Smooth muscle cell of trachea (primary cell): ENCODE measurements at places on chromosomes 1 and 21. TPM values are rescaled to one million over a fixed set of nuclear protein-coding genes. Genes with fewer than 3 reads are reported as not detected.

GBP7 gene
- total RNA-seq, result not detected in 2 replicates

OXCT2 gene
- total RNA-seq, result 1.9 and 4.1 TPM in 2 replicates

NES gene
- total RNA-seq, result 58.2 and 110 TPM in 2 replicates

TPTE gene
- total RNA-seq, result not detected in 2 replicates

KIF2C gene
- total RNA-seq, result 2.2 and 52.5 TPM in 2 replicates

FAAH gene
- total RNA-seq, result 0.15 and 1.8 TPM in 2 replicates

LIPI gene
- total RNA-seq, result not detected in 2 replicates

MTF2 gene
- 9.9 and 15.7 TPM in 2 replicates for total RNA-seq

VCAM1 gene
- 2.9 and 23.3 TPM in 2 replicates for total RNA-seq

PTP4A2 gene
- 312 and 322 TPM in 2 replicates for total RNA-seq

PTPN7 gene
- total RNA-seq, result not detected in 2 replicates

KMO gene
- 0.17 TPM in 1 of 2 replicates, not detected in the other for total RNA-seq

TMEM200B gene
- 20.0 and 22.8 TPM in 2 replicates for total RNA-seq

PLA2G2C gene
- not detected in 2 replicates for total RNA-seq

CDC42SE1 gene
- total RNA-seq, result 36.5 and 40.7 TPM in 2 replicates

SERPINC1 gene
- total RNA-seq, result 0.17 TPM in 1 of 2 replicates, not detected in the other

WNT3A gene
- not detected in 2 replicates for total RNA-seq

NECTIN4 gene
- under 0.01 and 0.17 TPM in 2 replicates for total RNA-seq

TTC39A gene
- 1.5 and 3.1 TPM in 2 replicates for total RNA-seq

IVL gene
- total RNA-seq, result not detected in 2 replicates

PADI2 gene
- total RNA-seq, result under 0.01 and 0.15 TPM in 2 replicates

PTCH2 gene
- total RNA-seq, result 0.33 and 0.73 TPM in 2 replicates

RSPH1 gene
- total RNA-seq, result 0.15 and 0.17 TPM in 2 replicates

MRPL24 gene
- 42.2 and 53.4 TPM in 2 replicates for total RNA-seq

WDR64 gene
- total RNA-seq, result not detected in 2 replicates

DIRAS3 gene
- 0.58 and 1.3 TPM in 2 replicates for total RNA-seq

RIMS3 gene
- 0.29 and 0.33 TPM in 2 replicates for total RNA-seq

PFKL gene
- 225 and 289 TPM in 2 replicates for total RNA-seq
